Tibial artery (tissue), 4 donors: ENCODE measurements at places on chromosomes 13 and 19.
A peak's percentile ranks its signal among the peaks of the same experiment; 100 is the strongest.

DNA sequence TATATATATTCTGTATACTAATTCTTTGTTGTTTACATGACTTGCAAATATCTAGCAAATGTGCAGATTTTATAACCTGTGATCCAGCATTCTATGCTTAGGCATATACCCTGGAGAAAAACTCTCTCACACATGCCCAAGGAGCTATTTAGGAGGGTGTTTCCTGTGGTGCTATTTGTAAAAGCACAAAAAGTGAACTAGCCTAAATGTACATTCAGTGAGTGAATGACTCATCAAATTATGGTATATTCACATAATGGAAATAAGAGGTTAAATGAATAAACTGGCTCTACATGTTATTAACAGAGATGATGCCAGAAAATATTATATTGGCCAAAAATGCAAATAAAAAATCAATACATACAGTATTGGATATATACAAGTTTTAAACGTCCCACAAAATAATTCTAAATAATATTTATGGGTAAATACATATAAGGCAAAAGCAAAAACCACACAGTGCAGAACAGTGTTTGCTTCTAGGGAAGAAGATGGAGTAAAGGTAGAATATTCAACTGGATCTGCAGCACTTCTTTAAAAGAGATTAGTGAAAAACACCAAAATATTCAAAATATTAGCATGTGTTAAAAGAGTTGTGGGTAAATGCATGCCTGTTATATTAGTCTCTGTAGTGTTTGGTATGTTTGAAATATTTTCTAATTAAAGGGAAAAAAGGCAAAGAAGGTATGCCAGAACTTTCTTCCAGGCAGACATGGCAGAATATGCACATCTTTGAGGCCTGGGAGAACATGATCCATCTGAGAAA, 344.7 kb downstream of the KLF5 start:
- no peak for DNase-seq

GRCh38 chr13:44230071-44230470, 143.6 kb upstream of the SERP2 start:
- DNase-seq = no peak

GRCh38 chr19:13951799-13952153, 533 bp upstream of the DCAF15 start:
- DNase-seq = no peak

DNA sequence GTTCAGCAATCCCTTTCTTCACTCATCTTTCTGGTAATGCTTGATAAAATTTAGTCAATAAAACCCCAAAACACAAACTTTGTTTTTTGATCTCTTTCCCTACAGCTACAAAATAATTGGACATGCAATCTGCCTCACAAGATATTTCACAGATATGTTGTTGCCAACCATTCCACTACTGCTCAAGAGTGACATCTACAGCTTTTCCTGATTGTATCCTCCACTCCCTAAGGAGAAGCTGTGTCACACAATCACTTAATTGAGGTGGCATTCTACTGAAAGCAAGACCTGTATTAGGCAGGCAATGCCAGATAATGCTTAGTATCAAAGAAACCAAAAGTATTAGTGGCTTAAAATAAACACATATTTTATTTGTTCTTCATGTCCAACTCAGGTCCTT, 1646.2 kb upstream of the SPRY2 start:
- DNase-seq = no peak

GRCh38 chr13:110261166-110262081, 45.5 kb downstream of the COL4A1 start:
- DNase-seq = no peak

DNA sequence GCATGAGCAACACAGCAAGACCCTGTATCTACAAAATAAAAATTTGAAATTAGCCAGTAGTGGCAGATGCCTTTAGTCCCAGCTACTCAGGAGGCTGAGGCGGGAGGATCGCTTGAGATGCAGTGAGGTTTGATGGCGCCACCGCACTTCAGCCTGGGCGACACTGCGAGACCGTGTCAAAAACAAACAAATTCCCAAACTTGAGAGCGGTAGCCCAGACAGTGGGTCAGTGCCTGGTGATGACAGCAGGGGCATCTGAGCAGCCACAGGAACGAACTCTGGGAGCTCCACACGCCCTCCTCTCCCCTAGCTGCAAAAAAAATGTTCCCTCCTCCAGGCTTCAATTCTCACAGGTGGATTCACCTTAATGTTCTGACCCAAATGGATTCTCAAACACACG, 14.1 kb downstream of the ZNF490 start:
- DNase-seq = peak; percentile 16

DNA sequence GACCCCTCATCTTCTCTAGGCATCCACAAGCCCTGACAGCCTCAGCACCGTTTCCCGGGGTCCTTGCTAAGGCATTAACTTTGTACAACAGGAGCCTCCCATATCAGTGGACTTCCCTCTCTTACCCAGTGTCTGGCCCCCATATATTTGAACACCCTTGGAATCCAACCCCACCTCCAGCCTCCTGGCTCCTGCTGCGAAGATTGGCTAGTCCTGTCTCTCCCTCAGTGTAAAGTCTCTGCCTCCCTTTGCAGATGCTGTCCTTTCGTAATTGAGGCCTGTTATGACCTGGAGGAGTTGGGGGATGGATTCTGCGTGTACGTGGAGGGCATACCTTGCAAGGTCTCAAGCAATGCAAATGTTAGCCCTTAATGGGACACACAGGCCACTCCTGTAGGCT, 413.7 kb downstream of the IRS2 start:
- no peak for DNase-seq

GRCh38 chr19:41445575-41445974, 2.6 kb downstream of the ERICH4 start:
- DNase-seq = no peak

DNA sequence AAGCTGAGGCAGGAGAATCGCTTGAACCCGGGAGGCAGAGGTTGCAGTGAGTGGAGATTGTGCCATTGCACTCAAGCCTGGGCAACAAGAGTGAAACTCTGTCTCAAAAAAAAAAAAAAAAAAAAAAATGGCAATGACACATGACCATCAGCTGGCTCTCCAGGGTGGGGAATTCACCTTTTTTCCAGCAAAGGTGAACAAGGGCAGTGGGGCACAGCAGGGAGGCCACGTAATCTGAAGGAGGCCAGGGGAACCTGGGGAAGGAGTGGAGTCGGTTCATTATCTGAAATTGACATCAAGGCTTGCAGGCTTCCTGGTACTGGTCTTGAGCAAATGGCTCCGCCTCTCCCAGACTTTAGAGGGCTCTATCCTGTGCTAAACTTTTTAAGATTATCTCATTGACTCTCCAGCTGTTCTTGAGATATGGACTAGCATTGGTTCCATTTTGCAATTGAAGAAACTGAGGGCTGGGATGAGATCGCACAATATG, 28.1 kb downstream of the KEAP1 start:
- no peak for DNase-seq

DNA sequence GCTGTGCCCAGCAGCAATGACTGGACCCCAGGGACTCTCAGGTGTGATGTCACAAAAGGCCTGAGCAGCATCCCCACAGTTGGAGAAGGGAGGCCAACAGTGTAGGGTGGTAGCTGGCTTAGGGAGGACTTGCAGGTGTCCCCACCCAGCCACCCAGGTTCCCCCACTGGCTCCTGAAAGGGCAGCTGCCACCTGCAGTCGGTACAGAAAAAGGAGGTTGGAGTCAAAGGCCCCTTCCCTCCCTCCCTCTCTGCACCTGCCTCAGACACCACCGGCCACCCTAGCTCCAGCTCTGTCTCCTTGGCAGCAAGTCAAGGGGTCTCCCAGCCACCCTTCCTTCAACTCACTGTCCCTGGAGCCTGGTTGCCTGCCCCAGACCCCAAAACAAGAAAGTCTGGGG, at the start of gene PCP2:
Gene PCP2 (minus strand): TSS at position 22 of the 400 bp plus-strand sequence. CDS start 262 bp downstream, outside the sequence.
- no peak for DNase-seq

- DNase-seq = no peak
Measured at GRCh38 chr13:91238036-91238435, 109.5 kb upstream of the MIR17HG start.

GRCh38 chr13:54945973-54946372, 1917.4 kb downstream of the OLFM4 start:
- no peak for DNase-seq

GRCh38 chr19:44757735-44758505, 9.4 kb downstream of the BCL3 start:
- DNase-seq = peak; percentile 77

GRCh38 chr13:32228330-32229041, 86.7 kb downstream of the ZAR1L start:
- no peak for DNase-seq

DNA sequence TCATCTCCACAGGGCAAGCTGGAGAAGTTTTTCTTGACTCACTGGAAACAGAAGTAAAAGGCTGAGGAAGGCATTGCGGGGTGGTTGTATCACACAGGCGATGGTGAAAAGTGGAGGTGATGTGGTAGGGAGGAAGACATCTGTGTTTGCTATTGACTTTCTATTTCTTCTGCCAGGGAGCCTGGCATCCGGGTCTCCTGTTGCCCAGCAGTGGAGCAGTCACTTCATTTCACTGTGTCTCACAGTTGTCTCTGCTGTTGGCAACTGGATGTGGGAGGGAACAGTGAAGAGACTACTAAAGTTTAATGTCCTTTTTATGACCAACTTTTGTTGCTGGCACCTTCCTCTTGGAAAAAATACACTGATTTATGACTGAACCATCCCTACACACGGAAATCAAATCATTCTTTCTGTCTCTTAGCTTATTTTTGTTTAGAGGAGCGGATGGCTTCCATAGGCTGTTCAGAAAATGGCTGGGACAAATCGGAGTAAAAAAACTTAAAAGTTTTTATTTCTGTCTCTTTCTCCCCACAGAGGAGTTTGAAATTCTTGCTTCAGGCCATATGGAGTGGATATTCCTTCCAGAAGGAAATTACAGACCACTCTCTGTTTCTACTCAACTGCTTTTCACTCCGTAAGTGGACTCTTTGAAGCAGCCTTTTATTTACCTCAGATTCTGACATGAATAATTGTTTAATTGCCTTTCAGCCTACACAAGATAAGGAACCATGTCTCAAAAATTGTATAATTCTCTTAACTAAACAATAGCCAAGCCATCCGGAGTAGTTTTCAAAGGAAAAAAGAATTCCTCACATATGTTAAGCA, 23.8 kb upstream of the MEDAG start:
- DNase-seq = no peak

DNA sequence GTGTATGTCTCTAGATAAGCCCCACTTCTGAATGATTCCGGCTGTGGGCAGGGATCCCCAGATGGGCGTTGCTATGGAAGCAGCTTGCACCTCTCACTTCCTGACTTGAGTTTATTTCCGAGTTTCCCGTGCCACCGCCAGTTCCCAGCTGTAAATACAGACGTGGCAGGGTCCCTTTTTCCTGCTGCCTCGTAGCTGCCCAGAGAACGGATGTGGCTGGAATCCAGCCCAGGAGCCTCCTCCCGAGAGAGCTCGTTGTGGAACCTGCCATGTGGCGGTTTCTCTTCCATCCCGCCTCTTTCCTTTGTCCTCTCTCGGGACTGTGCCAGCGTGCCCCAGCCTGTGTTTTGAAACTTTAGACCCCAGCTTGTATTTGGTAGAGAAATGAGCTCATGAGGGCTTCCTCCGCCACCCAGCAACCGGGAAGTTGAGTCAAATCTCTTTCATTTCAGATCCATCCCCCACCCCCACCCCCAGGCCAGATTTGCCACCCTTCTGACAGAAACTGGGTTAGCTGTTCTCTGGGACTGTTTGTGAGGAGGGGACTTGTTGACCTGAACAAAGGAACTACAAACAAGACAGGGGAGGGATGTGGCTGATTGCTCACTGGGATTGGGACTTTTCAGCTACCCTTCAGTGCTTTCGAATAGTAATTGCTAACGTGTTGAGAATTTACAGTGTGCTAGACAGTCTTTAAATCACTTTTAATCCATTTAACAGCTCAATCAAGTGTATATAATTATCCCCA, 96.6 kb downstream of the SIPA1L3 start:
- peak; percentile 59 for DNase-seq

DNA sequence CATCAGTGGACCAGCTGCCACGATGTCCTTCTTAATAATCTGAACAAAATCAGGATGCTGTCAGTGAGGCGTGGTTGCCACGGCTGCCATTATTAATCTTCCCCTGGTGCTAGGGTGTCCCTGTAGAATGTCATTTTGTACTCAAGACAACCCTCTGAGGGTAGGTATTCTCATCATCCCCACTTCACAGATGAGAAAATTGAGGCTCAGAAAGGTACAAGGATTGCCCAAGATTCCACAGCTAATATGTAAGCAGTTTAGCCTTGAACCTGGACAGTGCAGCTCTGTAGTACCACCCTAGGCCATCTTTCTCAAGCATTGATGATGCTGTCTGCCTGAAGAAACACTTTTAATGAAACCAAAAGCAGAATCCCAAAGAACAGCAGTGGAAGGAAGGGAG, 8.1 kb downstream of the PPP2R1A start:
- no peak for DNase-seq

- DNase-seq = no peak
Measured at GRCh38 chr13:28268800-28269223, 130.5 kb downstream of the PAN3 start.

DNA sequence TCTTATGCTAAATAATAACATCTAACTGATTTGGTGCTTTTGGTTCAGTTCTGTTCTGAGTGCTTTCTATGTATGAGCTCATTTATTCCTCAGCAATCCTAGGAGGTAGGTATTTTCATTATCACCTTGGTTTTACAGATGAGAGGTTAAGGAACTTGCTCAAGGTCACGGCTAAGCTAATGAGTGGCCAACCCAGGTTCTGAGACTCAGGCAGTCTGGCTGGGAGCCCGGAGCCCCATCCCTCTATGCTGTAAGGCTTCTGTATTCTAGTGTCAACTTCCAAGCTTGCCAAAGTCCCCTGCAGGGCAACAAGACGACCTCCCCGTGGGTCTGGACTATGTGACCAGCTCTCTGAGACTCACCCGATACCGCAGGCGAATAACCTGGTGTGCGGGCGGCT, 60.5 kb downstream of the PARP4 start:
- no peak for DNase-seq

DNA sequence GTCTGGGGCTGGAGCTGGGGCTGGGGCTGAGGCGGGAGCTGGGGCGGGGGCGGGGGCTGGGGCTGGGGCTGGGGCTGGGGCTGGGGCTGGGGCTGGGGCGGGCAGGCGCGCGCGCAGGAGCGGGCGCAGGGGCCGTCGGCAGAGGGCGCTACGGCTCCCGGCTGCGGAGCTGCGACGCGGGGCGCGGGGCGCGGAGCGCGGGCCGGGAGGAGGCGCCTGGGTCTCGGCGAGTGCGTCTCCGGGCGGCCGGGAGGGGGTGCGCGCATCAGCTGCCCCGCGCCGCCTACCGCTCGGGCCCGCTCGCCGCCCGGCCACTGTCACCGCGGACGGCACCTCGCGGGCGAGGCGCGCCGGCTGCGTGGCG, 422 bp upstream of the MTUS2 start:
- no peak for DNase-seq

- DNase-seq = no peak
Measured at GRCh38 chr13:110907951-110908898, 6.6 kb downstream of the ANKRD10 start.

- DNase-seq = no peak
Measured at GRCh38 chr19:10976131-10976892, 15.5 kb downstream of the SMARCA4 start.

- DNase-seq = no peak
Measured at GRCh38 chr19:9939301-9939913, 3.1 kb upstream of the OLFM2 start.
